Fibroblast of pulmonary artery (primary cell): ENCODE measurements at places on chromosomes 2 and 18.

GRCh38 chr2:203710226-203710625 lies 3.8 kb downstream of the CD28 start:
- no peak for DNase-seq

GRCh38 chr2:219285894-219286425 lies 6.8 kb downstream of the DNAJB2 start:
- DNase-seq: peak; percentile 52

- DNase-seq: no peak
Observed at GRCh38 chr2:205998583-205998982, 87.4 kb downstream of the INO80D start.

- peak; percentile 11 for DNase-seq
Observed at GRCh38 chr2:70357684-70358071, 55.8 kb upstream of the FAM136A start.

- peak; percentile 72 for DNase-seq
Observed at GRCh38 chr2:96824079-96824870, 8.2 kb downstream of the CNNM3 start.

GRCh38 chr2:73008766-73009135 lies 62.8 kb downstream of the SFXN5 start:
- DNase-seq: no peak

DNA sequence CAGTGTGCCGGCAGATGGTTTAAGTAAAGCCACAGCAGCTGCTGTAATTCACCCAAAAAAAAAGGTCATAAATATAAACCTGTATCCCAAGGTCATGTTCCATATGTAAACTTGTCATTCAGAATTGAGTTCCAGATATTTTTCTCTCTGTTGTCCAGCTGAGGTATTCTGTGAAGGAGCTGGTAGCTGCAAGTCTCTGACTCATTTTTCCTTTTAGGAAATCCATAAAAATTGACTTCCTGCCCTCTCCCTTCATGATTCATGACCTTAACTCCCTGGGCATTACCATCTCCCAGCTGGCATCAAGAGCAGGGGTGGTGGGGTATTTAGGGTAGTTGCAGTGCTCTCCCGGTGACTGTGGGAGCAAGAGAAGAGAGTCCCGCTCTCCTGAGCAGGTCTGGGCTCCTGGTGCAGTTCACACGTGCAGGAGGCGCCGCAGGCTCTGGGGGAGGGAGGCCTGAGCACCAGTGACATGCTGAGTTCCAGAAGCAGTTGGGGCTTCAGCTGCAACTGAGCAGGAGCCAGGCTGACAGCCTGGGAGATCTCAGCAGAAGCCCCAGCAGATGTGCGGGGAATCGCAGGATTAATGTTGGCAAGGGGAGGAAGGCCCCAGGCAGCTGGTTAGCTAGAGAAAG lies 192.6 kb downstream of the MGAT5 start:
- DNase-seq: peak; percentile 53

DNA sequence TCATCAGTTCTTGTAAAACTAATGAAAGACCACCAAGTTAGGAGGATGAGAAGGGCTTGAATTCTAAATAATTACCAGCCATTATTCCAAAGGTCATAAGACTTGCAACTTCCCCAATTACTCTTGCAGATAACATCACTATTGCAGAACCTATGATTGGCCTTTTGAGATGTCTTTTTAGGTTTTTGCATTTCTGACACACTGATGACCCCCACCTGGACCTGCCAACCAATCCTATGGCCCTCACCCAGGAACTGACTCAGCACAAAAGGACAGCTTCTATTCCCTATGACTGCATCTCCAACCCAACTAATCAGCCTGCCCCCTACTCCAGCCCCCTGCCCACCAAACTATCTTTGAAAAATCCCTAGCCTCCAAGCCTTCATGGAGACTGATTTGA lies 111.5 kb upstream of the COPS8 start:
- no peak for DNase-seq

DNA sequence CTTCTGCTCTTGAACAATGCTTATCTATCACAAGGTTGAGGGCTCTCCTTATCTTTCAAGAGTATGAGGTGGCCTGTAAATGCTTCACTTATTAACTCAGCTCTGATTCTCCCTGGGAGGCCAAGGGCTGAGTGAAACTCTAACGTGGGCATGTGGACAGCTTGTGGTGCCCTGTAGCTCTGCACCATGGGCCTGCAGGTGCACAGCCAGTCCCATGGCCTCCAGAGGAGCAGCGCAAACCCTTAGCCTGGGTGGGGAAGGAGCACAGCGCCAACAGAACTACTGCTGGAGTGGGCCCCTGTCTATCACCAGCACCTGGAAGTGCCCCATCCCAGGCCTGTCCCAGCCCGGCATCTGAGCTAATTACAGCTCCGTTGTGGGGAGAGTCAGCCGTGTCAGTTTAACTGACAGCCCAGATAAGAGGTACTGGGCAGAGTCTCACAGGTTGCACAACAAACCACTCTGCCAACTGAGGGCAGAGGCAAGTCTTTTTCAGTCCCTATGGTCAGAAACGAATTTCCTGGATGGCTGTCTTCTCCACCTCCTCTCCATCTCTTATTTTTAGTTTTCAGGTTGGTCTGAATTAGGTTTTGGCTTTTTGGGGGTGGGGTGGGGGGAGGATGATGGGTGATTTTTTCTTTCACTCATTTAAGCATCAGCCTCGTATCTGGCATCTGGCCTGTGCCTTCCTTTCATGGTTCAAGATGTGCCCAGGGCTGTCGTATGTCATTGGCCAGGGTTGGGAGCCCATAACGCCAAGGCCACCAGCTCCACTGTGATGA lies 219.5 kb downstream of the BCL2 start:
- DNase-seq: no peak

- DNase-seq: no peak
Observed at GRCh38 chr18:45876161-45876560, 50.7 kb downstream of the SIGLEC15 start.

GRCh38 chr2:118044854-118045253 lies 31.0 kb upstream of the CCDC93 start:
- DNase-seq: no peak

DNA sequence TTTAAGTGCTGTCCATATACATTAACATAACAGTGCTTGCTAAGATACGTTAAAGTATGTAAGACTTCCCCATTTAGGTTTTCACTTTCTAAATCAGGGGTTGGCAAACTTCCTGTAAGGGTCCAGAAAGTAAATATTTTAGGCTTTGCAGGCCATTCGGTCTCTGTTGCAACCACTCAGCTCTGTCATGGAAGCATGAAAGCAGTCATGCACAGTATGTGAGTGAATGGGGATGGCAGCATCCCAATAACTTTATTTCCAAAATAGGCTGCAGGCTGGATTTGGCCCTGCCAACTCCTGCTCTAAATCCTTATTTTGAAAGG lies 128.7 kb downstream of the PLA2R1 start:
- DNase-seq: peak; percentile 24
